ENCODE measurements at places on chromosomes 6 and 20. TPM values are rescaled to one million over a fixed set of nuclear protein-coding genes. Genes with fewer than 3 reads are reported as not detected.

Gene NKAIN4
- total RNA-seq: 213 TPM

Gene OPN5
- total RNA-seq: not detected

Gene SNAP91
- not detected for total RNA-seq

Gene KCNK16
- total RNA-seq: not detected

Gene SLC32A1
- not detected for total RNA-seq

Gene RAD21L1
- total RNA-seq: not detected

Gene FAM209B
- total RNA-seq: not detected

Gene ASIP
- not detected for total RNA-seq

Gene C6orf15
- 0.13 TPM for total RNA-seq

Gene C20orf144
- total RNA-seq: not detected

Gene IRF4
- total RNA-seq: 0.25 TPM

Gene BFSP1
- 8.6 TPM for total RNA-seq

Gene DNAH8
- total RNA-seq: under 0.01 TPM

Gene SPATA25
- 0.16 TPM for total RNA-seq

Gene NT5E
- 49.2 TPM for total RNA-seq

Gene TAAR6
- not detected for total RNA-seq

Gene ERVFRD-1
- total RNA-seq: not detected

Gene SLC35D3
- not detected for total RNA-seq

Gene ZNF831
- not detected for total RNA-seq

Gene TINAG
- 0.16 TPM for total RNA-seq

Gene KCNK15
- total RNA-seq: 1.8 TPM

Gene MCCD1
- not detected for total RNA-seq

Gene BMP7
- 2.4 TPM for total RNA-seq

Gene SPATS1
- not detected for total RNA-seq

Gene MRAP2
- 0.13 TPM for total RNA-seq

Gene ADGRB3
- total RNA-seq: 1.4 TPM

Gene PTK6
- total RNA-seq: not detected

Gene FOXS1
- 15.2 TPM for total RNA-seq

All from mesangial cell (primary cell).